DMS153 (cell line): ENCODE measurements at places on chromosomes 2 and 18.

GRCh38 chr2:63837036-63837594, 4.6 kb upstream of the UGP2 start:
- no peak for DNase-seq

GRCh38 chr2:181411105-181411849, 45.9 kb upstream of the ITGA4 start:
- DNase-seq: peak; percentile 97

- DNase-seq: no peak
Measured at GRCh38 chr2:80461505-80462197, 157.1 kb upstream of the LRRTM1 start.

DNA sequence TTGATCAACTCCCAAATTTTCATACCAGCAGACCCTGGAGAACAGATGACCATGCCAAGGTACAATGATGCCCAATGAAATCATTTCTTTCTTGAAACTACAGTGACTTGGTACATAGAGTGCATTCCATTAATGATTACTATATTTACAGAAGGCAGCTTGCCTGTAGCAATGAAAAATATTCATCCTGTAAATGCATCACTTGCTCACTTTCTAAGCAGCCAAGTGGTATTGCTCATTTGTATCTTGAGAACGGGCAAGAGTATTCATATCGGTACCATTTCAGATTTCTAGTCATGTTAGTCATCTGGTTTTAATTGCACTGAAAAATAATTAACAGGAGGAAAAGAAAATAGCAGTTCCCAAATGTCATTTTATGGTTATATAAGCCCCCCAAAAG, 59.6 kb downstream of the VIL1 start:
- DNase-seq: no peak

DNA sequence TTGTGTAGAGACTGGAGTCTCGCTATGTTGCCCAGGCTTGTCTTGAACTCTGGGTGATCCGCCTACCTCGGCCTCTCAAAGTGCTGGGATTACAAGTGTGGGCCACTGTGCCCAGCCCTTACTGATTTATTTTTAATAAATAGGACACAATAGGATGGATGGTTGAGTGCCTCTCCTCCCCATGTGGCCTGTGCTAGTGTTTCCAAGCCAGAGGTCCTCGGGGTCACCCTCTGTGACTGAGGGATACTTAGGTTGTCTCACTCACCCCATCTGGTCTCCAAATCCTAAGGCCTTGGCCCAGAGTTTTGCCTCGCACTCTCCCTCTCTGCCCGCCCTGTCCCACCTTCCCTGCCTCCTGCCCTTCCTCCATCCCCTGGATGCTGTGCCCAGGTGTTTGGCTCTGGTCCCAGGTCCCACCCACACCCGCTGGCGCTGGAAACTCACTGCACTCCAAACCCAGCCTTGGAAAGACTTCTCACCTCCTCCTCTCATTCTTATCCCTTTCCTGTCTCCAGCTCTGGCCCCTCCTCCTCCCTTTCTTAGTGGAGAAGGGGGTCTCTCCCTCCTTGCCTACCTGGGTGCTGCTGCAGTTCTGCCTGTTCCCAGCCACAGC, 4.7 kb upstream of the ECEL1 start:
- DNase-seq: no peak

DNA sequence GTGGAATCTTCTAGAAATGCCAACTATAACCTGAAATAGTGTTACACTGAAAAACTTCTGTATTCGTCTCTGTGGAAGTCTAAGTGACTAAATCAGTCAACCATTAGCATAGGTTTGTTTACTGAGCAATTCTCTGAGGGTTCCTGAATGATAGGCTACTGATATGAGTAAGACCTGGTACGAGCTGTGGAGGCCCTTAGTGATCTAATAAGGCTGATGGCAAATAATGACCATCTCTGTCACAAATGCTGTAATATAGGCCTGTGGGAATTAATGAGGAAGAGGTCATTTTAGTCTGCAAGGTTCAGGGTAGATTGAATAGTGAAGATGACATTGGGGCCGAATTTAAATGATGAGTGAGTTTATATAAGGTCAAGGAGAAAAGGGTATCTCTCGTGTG, 82.5 kb downstream of the MGAT5 start:
- no peak for DNase-seq

- DNase-seq: no peak
Measured at GRCh38 chr2:11395389-11395788, 51.0 kb upstream of the ROCK2 start.

GRCh38 chr18:27954226-27954625, 222.7 kb downstream of the CDH2 start:
- DNase-seq: no peak

DNA sequence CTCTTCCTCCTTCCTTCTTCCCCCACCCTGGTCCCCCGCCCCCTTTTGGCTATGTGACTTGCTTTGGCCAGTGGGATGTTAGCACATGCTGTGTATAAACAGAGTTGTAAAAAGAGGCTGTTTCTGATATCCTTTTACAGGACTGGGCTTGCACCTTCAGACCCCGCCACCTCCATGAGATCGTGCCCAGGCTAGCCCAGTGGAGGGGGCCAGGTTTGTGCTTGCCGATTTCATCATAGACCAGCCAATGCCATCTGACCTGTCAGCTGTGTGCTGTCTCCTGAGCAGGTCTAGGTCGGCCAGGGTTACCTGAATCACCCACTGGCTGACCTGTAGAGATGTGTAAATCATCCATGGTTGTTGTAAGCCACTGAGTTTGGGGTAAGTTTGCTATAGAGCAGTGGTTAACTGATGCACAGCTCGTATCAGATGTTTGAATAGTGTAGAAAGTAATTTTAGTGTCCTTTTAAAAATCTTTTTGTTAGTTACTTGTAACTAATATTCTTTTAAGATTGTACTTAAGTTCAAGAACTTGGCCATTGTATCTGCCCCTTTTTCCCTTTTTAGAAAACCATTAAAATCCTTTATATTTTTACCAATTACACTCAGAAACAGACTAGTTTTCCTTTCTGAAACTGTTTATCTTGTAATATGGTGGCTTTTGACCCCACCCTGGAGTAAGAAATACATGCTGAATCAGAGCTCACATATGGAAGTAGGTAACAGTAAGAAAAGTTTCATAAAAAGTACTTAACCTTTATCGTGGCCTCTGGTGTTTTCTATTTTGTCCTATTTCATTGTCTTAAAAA, 122.0 kb upstream of the MGAT5 start:
- DNase-seq: no peak

DNA sequence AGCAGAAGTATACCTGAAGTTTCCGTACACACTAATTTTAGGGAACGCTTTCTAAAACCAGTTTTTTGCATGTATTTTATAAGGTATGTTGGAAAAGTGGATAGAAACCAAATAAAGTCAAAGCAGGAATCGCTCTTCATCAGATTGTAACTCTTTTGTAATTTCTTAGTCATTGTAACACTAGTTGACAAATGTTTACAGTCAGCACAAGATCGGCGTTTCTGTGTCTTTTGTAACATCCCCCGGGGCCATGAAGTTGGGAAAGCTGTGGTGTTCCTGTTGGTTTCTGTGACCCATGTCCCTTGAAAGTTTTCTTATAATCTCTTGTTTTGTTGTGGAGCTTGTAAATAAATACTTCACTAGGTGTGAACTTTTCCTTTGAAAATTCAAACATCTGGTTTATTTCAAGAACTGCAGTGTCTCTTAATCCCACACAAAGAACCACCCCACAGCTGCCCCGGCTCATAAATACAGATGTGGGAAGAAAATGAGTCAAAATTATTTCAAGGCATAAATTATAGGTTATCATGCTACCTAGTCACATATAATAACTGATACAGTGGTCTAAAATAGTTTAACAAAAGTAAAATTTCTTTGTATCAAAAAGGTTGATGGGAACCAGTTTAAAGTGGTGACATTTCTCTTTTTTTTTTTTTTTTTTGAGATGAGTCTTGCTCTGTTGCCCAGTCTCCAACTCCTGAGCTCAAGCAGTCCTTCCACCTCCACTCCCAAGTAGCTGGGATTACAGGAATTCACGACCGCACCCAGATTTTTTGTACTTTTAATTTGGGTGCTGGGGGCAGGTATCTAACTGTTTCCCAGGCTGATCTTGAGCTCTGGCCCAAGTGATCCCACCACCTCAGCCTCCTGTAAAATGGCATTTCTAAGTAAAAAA, 751 bp upstream of the NMI start:
- no peak for DNase-seq

GRCh38 chr2:58055033-58055786, 8.6 kb downstream of the VRK2 start:
- DNase-seq: no peak

DNA sequence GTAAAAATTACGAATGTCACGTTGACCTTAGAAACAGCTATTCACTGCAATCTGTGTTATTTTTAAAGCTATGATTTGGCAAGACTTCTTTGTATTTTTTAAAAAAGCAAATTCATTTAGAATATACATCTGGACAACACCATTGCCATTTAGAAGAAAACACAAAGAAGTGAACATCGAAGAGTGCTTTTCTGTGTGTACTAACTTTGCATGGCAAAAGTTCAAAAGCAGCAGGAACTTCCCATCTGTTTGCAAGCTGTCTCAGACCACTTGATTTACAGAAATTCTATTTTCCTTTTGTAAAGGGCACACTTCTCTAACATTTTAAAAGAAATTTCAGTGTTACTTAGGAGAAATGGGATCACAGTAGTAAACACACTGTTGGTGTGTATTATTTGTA, 145.9 kb downstream of the CALCRL start:
- no peak for DNase-seq

- no peak for DNase-seq
Measured at GRCh38 chr18:2536493-2536892, 34.8 kb downstream of the METTL4 start.

DNA sequence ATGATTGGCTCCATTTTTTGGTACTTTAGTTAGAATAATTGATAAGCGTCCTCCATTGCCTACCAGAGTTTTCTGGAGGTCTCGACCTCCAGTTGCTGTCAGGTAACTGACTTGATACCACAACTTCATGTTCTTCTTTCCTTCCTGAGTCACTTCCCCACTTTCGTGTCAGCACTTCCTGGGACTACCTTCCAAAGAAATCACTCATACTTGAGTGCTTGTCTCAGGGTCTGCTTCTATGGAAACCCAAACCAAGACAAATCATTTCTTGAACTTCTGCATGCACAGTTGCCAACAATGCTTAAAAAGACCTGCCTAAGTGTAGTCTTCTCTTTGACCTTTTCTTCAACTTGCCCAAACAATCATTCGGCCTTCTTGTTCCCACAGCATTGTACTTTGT, 210.3 kb upstream of the ETAA1 start:
- DNase-seq: no peak

GRCh38 chr2:11408959-11409571, 56.9 kb downstream of the E2F6 start:
- no peak for DNase-seq

DNA sequence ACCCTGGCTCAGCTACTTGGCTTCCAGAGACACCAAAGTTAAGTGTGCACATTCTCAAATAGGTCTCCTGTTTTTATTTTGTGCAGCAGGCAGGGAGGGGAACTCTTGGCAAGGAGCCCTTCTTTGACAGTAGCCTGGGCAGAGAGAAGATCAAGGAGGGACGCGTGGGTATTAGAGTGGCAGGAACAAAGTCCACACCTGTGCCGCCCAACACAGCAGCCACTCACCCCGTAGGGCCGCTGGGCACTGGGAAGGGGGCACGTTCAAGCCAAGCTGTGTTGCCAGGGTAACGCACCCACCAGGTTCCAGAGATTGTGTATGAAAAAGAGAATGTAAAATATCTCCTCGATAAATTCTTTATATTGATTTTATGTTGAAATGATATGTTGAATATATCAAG, 229.3 kb upstream of the AGAP1 start:
- no peak for DNase-seq

GRCh38 chr2:112021781-112022231, 33.3 kb upstream of the TMEM87B start:
- DNase-seq: no peak

DNA sequence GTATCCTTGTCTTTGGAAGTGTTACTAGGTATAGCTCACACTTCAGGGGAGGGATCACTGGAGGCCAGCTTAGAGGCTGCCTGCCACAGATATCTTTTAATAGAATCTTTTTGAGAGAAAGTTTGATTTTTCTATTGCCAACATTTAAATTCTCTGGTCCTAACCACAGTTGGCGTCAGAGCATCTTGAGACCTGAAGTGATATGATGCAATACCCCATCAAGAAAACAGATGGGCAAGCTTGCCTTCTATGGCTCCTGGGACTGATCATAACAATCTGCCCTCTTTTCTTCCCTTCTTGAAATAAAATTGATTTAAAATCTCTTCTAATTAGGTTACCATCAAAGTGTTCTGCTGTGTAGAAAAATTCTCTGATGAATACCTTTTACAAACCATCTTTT, 105.5 kb upstream of the ACKR3 start:
- DNase-seq: no peak

- DNase-seq: no peak
Measured at GRCh38 chr2:10610213-10610910, 79.4 kb downstream of the NOL10 start.

- DNase-seq: no peak
Measured at GRCh38 chr2:28600181-28600580, 104.3 kb downstream of the PLB1 start.

- no peak for DNase-seq
Measured at GRCh38 chr18:3819961-3820360, 370.0 kb downstream of the TGIF1 start.

DNA sequence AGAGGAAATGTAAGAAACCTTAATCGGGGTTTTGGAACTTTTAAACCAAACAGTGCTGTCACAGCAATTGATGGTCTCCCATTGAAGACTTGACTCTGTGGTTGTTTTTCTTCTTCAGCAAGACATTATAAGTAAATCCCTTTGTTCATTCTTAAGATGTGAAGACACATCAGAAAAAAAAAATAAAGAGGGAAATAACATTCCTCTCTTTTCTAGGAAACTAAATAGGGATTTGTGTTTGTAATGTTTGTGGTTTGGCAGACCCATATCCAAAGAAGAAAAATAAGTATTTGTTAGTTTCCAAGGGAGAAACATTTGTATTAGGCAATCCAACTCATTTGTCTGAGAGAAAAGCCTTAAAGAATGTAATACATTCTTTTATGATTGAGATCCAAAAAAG, 359.9 kb downstream of the DSC3 start:
- DNase-seq: no peak

DNA sequence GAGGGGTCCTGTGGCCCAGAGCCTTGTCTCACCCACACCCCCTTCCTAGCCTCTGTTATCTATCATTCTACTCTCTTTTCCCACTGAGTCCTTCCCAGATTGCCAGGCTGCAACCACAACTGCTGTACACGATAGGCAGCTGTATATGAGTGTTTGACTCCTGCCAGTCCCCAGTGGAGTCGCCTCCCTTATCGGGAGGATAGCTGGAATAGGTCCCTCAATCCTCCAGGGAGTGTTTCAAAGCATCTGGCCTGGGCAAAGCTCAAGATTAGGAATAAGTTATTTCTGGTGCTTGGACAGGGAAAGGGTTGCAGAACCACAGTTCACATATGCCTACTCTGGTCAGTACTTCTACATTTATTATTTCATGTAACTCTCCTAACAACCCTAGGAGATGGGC, 4.8 kb downstream of the MSGN1 start:
- DNase-seq: no peak

GRCh38 chr2:189088591-189089205, 90.9 kb downstream of the COL5A2 start:
- no peak for DNase-seq

DNA sequence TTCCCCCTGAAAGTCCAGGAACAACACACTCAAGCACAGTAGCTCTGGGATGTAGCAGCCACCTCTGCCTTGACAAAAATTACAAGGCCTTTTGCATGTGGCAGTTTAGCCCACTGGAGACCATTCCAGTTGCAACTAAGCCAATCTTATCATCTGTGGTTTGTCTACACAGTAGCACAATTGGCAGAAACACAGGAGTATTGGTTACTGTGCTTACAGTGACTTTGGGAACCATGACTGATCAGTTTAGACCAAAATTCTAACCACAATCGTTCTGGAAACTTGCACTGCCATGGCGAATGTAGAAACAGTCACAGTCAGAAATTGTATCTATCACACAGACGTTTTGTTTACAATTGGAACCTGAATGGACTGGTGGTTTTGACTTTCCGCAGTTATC, 403.7 kb upstream of the MEIS1 start:
- no peak for DNase-seq
